NCI-H1436 treated with DMSO at 0.1 percent for 48 hours (cell line): ENCODE measurements at places on chromosomes 11 and 22.

DNA sequence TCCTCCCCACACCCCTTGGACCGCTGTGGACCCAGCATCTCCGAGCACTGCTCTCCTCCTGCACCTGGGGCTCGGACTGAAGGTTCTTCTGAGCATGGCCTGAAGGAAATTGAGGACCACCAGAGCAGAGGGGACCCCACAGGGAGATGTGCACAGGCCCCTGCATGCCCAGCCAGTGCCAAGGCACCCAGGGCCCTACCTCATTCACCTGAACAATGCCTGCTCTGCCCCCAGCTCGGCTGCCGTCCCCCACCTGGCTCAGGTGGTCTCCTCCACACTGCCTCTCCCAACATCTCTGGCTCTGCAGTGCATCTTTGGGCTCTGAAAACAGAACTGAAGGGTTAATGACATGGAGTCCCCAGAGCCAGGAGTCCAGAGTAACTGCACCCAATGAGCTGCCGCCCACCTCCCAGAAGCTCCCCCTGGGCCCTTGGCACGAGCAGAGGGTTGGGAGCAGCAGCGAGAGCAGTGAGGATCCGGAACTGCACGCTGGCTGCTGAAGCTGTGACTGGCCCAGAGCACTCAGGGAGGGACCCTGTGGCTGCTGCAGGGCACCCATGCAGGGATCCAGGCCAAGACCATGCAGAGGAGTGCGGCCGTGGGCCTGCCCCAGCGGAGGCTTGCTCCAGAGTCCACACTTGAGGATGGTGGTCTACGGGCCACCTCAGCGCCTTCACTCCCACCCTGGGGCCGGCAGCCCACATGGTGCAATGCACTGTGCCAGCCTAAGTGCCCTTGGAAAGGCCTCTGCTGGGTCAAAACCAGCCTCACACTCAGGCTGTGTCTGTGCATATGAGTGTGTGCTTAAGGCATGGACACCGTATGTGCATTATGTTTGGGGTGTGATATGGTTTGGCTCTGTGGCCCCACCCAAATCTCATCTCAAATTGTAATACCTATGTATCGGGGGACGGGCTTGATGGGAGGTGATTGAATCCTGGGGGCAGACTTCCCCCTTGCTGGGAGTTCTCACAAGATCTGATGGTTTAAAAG is 686.1 kb downstream of the TBC1D22A start:
- no peak for DNase-seq

GRCh38 chr22:21762712-21763581 is 27.4 kb upstream of the YPEL1 start:
- DNase-seq = no peak

DNA sequence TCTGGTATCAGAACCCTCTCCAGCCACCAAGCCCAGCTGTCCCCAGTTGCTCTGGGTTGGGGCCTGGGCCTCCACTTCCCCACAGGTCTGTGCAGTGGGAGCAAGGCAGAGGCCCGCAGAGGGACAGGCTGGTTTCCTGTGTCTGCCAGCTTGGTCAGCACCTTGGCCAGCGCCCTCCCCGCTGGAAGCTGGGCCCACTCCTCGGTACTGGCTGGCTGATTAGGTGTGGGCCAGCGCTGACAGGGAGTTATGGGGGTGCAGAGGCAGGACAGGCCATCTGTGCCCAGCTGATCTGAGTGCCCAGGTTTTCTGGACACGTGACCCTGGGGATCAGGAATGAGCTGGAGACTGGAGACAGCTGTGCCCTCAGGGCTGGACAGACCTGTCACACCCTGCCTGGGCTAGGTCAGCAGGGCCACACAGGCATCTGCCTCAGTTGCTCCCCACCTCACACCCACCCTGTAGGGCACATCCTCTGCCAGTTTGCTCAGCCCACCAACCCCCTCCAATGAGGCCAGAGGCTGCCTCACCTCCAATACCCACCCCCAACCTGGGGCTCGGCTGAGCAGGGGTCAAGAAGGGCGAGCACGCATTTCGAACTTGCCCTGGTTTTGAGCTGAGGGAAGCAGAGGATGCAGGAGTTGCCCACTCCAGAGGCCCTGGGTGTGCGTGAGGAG is 175.3 kb downstream of the IGLL1 start:
- DNase-seq = no peak

- DNase-seq = no peak
Measured at GRCh38 chr11:128832121-128832497, 35.0 kb downstream of the KCNJ1 start.

DNA sequence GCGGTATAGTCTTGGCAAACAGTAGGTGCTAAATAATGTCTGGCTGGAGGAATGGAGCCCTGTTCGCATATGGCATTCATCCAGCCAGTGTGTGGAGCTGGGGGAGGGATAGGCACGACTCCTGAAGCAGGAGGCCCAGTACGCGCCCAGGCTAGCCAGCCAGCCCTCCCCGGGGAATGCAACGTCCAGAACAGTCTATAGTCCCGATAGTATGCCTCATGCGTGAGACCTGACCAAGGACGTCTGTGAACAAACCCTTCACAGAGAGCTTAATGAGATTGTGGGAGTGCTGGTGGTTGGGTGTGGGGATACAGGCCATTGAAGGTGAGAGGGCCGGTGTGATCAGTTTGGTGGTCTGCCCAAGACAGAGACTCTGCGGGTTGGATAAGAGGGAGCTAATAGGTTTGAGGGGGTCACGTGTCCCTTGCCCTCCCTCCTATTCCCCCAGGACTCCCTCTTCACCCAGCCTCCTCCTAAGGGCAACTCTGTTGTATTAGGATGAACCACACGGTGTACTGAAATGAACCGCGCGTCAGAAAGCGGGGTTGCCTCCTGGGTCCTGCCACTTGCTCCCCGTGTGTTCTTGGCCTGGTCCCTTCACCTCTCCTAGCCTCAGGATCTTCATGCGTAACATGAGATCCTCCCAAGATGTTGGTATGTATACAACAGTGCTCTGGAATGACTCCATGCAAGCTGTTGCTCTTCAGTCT is 987 bp upstream of the GRIK4 start:
- DNase-seq = no peak

DNA sequence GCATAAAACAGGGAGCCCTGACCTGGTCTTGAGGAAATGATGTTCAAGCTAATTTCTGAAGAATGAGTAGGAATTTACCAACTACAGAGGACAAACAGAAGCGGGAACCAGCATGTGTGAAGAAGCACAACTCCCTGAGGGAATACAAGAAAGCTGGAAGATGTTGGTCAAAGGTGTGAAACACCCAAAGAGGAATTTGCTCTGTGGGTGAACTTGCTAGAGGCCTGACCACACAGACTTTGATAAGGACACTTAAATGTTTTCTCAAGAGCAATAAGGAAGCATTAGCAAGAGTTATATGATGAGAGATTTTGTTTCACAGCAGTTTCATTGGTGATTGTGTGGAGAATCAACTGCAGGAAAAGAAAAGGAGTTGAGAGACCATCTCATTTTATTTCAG is 17.6 kb downstream of the SLC5A12 start:
- no peak for DNase-seq

- DNase-seq = no peak
Measured at GRCh38 chr11:57786436-57786835, 24.8 kb downstream of the CTNND1 start.

DNA sequence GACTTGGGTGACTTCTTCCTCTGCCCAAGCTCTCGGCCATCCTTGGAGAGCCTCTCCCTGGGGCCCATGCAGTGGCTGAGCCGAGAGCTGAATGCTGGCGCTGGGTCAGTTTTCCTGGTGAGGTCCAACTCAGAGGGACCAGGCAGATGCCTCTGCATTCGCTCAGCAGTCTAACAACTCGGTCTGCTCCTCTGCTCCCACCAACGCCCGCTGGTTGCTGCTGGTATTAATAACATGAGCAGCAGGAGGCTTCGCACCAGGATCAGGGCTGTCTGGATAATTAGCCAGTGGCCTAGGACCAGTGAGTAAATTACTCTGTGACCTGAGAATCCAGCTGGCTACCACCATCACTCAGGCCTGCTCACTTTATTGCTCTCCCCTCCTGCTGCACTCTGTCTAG is 77.7 kb upstream of the FAM181B start:
- DNase-seq = no peak

DNA sequence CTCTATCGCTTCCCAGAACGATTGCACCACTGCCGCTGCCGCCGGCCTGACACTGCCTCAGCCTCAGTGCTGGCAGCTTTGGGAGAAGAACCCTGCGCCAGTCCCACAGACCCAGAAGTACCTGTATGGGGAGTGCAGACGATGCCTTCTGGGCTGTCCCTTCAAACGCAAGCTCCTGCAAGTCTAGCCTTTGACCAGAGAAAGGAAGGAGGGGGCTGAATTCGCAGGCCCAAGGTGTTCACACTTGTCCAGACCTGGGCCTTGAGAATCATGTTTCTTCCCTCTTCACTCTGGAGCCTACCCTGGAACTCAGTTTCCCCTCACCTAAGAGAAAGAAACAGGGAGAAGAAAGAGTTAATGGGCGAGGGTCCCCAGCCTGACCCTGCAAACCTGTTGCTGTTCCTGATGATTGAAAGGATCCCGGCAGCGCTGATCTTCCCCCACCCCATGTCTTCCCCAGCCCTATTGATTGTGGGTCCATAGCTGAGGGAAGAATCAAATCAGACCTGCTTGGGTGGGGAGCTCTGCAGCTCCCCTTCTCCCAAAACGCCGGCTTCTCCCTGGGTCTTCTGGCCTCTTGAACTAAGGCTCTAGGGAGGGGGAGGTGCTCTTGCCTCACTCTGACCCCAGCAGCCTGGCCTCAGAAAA is 786 bp upstream of the MCAM start:
- DNase-seq = no peak

DNA sequence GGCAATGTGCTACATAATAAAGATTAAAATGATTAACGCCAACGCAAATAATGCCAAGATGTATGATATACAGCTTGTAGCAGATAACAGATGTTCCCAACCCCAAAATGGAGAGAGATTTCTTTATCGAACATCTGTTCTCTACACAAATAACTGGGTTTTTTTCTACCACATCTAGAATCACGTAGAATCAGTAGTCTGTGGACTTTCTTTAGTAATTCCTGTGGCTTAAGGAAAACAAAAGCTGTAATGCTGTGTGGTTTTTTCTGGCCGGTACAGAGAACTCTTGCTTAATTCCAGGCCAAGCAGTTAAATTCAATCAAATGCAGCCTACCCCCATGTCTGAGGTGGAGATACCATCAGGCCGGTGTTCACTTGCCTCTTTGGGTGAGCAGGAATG is 303.4 kb downstream of the FAT3 start:
- no peak for DNase-seq

GRCh38 chr22:36658900-36659299 is 44.7 kb downstream of the CACNG2 start:
- DNase-seq = no peak

DNA sequence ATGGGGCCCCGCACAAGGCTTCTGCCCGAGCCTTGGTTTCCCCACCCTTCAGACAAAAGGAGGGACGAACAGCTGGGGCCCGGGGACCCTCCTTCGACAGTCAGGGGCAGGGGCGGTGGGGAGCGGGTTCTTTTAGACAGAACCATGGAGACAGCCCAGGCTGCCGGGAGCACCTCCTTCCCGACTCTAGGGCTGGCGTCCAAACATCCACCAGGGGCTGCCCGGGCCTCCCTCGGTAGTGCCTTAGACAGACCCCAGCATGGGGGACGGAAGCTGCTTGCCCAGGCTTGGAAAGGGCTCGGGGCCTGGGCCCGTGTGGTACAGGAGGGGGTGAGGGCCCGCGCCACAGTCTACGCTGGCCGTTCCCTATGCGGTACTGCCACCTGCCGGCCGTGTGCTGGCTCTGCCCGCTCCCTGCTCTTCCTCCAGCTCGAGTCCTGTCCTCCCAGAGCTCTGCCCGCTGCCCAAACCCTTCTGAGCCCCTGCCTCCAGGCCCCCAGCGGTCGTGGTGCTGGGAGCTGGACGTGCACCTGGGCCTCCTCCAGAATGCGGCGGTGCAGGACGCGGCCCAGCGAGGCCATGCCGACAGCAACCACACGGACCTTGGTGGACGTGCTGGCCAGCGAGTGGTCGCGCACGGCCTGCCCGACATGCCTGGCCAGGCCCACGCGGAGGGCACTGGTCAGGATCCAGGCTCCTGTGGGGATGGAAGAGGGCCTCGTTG is 20.1 kb downstream of the TSSC4 start:
- DNase-seq = no peak

DNA sequence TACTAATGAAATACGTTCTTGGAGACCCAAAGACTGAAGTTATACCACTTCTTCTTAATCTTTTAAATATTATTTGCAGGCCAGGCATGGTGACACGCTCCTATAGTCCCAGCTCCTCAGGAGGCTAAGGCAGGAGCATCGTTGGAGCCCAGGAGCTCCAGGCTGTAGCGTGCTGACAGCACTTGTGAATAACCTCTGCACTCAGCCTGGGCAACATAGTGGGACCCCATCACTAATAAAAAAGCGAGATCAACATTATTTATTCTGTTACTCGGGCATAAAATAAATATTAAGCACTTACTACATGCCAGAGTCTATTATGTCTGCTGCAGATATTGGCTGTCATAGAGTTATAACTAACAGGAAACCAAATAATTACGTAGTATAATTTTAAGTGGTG is 720 bp upstream of the MED17 start:
- no peak for DNase-seq

- DNase-seq = no peak
Measured at GRCh38 chr11:85795712-85796487, 15.0 kb downstream of the SYTL2 start.

DNA sequence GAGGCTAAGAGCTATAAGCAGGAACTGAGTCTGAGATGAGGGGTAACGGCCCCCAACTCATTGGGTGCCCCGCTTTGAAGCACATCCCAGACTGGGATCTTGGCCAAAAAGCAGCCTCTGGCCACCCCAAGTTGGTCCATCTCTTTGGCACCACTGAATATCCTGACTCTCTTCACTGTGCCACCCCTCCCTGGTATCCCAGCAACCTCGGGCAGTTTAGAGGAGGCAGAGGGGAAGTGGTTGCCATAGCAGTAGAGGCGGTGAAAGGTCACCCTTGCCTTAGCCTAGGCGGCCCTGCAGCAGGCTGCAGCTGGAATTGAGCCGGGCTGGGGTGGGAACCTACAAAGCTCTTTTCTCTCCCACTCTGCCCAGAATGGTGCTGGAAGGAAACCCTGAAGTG is 1.1 kb downstream of the PELI3 start:
- no peak for DNase-seq

DNA sequence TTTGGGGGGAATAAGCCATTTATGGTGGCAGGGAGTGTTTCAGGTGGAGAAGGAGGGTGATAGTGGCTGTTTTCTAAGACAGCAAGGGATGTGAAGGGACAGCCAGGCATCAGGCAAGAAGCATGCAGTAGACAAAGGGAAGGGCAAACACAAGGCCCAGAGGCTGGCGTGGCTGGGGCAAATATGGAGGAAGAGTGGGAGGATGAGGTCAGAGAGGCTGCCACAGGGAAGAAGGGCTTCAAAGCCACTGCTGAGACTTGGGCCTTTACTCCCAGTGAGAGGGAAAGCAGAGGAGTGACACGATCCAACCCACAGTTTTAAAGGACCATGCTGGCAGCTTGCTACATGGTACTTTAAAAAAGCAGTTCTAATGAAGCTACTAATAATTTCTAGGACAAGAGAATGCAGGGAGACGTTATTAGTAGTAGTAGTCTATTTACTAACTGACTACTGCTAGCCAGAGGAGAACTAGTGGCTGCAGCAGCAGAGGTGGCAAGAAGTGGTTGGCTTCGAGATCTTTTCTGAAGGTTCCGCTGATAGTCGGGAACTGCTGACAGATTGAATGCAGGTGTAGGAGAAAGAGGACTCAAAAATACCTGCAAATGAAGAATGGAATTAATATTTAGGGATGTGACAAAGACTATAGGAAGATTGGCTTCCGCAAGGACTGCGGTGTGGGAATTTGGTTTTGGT is 13.7 kb downstream of the KMT5B start:
- DNase-seq = no peak
